M059J (cell line): ENCODE measurements at places on chromosomes 11 and 22. TPM values are rescaled to one million over a fixed set of nuclear protein-coding genes. Genes with fewer than 3 reads are reported as not detected.

- peak; percentile 28 for DNase-seq
Measured at GRCh38 chr22:36323182-36323854, 64.4 kb downstream of the MYH9 start.

GRCh38 chr11:69664103-69664775, 10.9 kb downstream of the LTO1 start:
- DNase-seq = no peak

GRCh38 chr11:17211286-17211685, 3.5 kb upstream of the PIK3C2A start:
- no peak for DNase-seq

DNA sequence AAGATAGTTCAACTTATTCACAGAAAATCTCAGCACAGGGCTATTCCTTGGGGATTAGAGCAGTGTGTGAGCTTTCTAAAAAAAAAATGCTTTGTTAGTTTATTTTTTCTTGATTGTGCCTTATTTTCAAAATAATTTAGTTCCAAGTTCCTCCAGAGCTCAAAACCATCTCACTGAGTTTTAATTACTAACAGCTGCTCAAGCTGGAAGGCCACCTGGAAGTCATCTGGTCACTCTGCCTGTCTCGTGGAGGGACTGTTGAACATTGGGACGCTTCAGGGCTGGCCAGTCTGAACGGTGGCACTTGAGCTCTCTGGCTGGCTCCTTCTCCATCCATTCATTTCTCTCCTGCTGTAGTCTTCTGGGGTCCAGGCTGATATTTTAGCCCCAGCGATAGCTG, 4.0 kb downstream of the OR51E1 start:
- DNase-seq = no peak

The PVALB gene
- not detected in 2 replicates for total RNA-seq

The OTUB1 gene
- total RNA-seq = 62.8 and 74.0 TPM in 2 replicates

The GPHA2 gene
- total RNA-seq = not detected in 2 replicates
